Activated gamma-delta T cell treated with anti-CD3 and anti-CD28 coated beads, Interleukin-2, amount 50 U/mL, for 16 hours (primary cell): ENCODE measurements at places on chromosomes 12 and 14.

DNA sequence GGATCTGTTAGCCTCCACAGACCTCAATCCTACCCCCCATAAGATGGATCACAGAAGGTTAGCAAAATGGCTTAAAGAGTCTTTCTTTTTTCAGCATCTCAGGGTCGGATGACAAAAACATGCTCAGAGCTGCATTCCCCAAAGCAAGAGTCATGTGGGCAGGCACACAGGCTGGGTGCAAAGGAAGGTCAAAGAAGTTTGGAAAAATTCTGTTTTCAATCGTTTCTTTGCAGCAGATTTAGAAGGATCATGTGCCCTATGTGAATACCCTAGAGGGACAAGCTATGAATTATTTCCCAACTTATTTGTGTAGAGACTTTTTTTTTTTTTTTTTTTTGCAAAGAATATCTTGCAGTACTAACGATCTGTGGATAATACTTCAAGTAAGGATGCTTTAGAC, 845.4 kb downstream of the VRK1 start:
- DNase-seq = no peak

DNA sequence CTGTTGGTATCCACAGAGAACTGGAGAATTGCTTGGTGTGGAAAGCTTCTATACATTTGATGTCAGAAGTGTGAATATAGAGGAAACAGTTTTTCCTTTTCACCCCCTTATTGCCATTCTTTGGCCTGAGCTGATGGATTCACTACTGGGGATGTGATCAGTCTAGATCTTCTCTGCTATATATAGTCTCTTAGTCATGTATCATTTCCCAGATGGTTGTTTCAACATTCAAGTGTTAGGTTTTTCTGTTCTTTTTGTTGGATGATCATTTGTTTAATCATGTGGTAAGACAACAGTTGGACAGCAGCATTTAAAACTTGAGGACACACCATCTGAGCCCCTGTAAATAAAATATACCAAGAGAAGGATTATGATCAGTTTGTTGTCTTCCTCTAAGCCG, 29.6 kb downstream of the TMX1 start:
- DNase-seq = no peak

GRCh38 chr14:74457565-74457895, 31.5 kb upstream of the SYNDIG1L start:
- DNase-seq = no peak

DNA sequence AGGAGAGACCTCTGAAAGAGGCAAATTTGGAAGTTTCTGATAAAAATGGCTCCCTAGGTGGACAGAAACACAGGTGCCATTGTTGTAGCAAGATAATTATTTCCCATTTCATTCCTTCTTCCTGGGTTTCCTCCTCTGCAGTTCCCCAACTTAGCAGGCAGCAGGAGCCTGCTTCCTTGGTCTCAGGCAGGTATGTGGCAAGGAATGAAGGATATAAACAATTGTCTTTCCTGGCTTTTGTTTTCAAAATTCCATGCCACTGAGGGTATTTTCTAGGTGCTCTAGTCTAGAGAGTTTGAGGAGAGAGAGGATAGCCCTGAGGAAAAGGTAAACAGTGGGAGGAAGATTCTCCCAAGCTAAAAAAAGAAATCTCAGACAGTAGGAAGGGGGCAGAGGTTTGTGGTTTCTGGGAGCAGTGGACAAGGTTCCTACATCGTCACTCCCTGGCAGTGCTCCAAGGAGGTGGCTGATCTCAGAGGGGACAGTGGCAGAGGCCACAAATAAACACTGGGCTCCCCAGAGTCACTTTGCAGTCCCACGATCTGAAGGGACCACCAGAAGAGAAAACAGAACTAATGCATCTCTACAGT, 82.6 kb upstream of the IGF1 start:
- no peak for DNase-seq

- DNase-seq = no peak
Measured at GRCh38 chr14:83908419-83908818, 1621.5 kb upstream of the FLRT2 start.

- peak; percentile 78 for DNase-seq
Measured at GRCh38 chr14:101731187-101732080, 30.1 kb upstream of the PPP2R5C start.

- no peak for DNase-seq
Measured at GRCh38 chr12:32110942-32111341, 4.3 kb downstream of the BICD1 start.

- no peak for DNase-seq
Measured at GRCh38 chr14:59341858-59342477, 123.2 kb downstream of the GPR135 start.

GRCh38 chr12:77053259-77053658, 12.1 kb downstream of the E2F7 start:
- DNase-seq = no peak

DNA sequence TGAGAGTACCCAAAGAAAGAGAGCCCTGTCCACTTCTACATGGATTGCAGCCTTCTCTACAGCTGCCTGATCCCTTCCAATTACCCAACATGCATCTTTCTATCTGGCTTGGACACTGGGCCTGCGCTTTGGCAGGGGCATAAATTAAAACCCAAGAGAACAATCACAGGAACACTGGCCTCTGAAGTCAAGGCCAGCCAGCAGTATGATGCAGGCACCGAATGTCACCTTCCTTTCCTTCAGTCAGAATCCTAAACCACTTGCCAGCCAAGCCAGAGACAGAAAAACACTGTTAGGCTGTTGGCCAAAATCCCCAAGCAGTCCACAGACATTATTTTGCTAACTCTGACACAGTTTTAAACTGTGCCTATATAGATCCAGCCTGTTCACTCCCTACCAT, 113.7 kb downstream of the DUSP6 start:
- no peak for DNase-seq

GRCh38 chr14:71103662-71104484, 196.6 kb downstream of the PCNX1 start:
- DNase-seq = no peak

DNA sequence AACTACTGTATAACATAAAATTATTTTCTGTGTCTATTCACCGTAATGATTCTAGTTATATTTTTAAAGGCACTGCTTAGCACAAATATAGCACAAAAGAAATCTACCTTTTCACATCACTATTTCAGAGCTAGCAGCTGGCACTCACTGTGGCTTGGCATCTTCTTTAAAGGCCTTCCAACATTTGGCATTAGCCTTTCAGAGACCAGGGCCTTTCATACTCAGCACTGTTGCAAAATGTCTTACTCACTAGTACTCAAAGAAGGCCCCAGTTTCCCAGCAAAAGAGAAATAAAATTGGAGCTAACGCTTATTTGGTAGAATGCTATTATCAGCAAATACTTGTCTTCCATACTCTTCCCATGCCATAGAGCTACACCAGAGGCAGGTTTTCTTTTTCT, 238.4 kb downstream of the MED13L start:
- DNase-seq = no peak
